Activated CD4-positive, alpha-beta T cell treated with anti-CD3 and anti-CD28 coated beads, Interleukin-2, amount 50 U/mL, for 1 hour (primary cell): ENCODE measurements at places on chromosomes 11 and 22.
A peak's percentile ranks its signal among the peaks of the same experiment; 100 is the strongest.

- DNase-seq = no peak
Observed at GRCh38 chr11:104028476-104029263, 7.8 kb upstream of the DDI1 start.

GRCh38 chr11:93842461-93842860 lies 8.0 kb downstream of the VSTM5 start:
- DNase-seq = no peak

GRCh38 chr11:57571606-57572005 lies 4.1 kb upstream of the UBE2L6 start:
- no peak for DNase-seq

GRCh38 chr11:115421352-115421991 lies 82.7 kb downstream of the CADM1 start:
- DNase-seq = no peak

DNA sequence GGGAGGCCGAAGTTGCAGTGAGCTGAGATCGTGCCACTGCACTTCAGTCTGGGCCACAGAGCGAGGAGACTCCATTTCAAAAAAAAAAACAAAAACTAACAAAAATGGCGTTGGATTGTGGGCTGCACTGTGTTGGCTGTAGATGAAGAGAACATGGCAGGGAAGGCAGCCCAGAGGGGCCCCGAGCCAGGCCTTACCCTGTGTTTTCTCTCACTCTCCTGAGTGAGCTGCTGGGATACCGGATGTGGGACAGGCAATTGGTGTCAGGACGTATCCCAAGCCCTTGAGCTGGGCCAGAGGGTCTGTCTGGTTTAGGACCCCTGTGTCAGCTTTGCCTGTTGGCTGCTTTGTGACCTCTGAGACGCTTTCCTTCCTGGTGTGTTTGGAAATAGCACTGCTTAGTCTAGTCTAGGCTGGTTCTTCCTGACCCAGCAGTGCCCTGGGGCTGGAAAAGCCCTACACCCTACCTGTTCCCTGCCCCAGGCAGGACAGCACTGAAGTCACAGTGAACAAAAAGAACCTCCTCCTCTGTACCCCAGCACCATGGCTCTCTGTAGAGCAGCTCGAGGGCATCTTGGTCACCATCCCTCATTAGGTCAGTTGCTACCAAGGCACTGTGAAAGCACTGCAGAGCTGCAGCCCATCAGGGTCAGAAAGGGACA lies 17.8 kb downstream of the CHADL start:
- no peak for DNase-seq

- no peak for DNase-seq
Observed at GRCh38 chr11:44621784-44622183, 56.3 kb downstream of the CD82 start.

GRCh38 chr22:29202212-29203192 lies 3.2 kb upstream of the EMID1 start:
- DNase-seq = peak; percentile 17

GRCh38 chr11:126147208-126148111 lies 64.0 kb downstream of the RPUSD4 start:
- DNase-seq = no peak

DNA sequence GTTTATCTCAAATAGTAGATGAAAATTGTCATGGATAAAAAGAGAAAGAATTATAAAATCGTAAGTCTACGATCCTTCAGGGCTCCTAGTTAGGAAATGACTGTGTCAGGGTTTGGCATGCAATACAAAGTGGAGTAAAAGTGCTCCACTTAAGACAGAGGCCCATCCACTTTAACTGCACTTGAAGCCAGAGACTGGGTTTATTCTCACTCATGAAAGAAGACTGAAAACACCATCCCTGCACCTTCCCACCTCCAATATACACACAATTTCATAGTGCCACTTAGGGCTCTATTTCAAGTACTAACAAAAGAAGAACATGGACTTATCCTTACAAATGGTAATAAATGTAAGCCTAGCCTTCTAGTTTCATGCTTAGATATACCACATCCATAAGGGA lies 70.7 kb downstream of the ANO5 start:
- no peak for DNase-seq

DNA sequence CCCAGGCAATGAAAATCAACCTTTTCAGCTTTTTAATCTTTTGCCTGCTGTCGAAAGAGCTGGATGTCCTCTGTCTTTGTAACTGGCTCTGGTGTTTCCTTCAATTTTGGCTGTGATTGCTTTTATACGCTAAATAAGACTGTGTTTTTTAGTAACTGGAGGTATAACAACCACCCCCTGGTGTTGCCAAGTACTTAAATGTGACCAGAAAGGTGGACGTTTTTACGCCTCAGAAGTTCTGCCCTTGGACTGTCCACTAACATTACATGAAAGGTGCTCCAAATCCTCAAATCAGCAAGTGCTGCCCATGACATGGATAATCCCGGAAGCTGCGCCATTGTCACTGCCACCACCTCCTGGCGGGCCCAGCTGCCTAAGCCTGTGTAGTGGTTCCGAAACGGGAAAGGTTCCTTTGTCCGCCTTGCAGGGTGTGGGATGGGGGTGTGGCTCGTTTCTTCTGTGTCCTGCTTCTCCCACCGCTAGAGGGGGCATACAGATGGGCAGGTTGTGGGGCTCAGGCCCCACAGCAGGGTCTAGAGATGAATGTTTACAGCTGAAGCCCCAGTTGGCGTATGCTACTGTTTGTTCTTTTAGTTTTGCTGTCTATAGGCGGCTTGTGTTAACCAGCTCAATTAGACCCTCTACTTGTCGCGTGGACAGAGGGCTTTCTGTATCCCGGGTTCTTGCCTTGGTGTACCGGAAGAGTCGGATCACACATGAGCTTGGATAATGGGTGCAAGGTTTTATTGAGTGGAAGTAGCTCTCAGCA lies 82.2 kb upstream of the SEPTIN5 start:
- no peak for DNase-seq

DNA sequence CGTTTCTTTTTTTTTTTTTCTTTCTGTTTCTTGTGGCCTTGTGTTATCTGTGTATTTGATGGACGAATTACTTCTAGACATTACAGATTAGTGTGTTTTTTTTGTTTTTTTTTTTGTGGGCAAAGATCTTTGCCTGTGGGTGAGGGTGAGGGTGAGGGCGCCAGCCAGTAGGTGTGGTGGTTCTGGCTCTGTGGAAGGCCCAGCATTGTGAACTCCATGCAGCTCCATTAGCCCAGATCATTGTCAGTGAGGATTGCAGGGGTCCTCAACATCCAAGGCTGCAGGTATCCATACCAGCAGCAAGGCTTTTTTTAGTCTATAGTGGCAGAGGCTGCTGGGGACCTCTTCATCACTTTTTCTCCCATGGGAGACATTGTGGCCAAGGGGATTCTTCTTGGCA lies 13.7 kb downstream of the BIRC2 start:
- DNase-seq = peak; percentile 32

- DNase-seq = no peak
Observed at GRCh38 chr22:38028344-38029130, 28.7 kb upstream of the PICK1 start.

DNA sequence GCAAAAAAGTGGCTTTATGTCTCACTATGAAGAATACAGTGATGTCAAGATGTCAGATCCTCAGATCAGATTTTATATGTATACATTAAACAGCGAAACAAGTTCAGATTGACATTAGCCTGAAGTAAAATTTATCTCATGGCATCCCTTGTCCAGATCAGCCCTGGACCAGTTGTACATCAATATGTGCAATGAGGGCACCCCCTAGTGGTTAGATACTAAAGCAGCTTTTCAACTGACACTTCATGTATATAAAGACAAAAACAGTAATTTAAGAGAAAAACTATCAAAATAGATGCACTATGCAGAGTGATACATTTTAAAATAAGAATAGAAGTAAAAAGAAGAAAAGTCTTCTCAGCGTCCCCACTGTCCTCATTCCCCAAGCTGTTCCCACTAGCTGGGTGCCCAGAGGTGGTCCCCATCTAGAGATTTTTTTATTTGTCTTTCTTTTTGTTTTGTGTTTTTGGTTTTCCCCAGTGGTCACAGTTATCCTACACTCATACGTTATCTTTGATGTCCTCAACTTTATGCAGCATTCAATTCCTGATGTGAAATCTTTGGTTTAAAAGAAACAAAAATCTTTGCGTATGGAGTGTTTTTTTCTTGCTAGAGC lies 2193.4 kb upstream of the RAG2 start:
- DNase-seq = no peak

GRCh38 chr22:46635756-46636155 lies 15.6 kb downstream of the GRAMD4 start:
- no peak for DNase-seq
